ENCODE measurements at places on chromosomes 4 and X. TPM values are rescaled to one million over a fixed set of nuclear protein-coding genes. Genes with fewer than 3 reads are reported as not detected.

The EMCN gene
- 31.8 TPM for total RNA-seq

The FAM199X gene
- 9.0 TPM for total RNA-seq

The CXCL11 gene
- total RNA-seq: not detected

DNA sequence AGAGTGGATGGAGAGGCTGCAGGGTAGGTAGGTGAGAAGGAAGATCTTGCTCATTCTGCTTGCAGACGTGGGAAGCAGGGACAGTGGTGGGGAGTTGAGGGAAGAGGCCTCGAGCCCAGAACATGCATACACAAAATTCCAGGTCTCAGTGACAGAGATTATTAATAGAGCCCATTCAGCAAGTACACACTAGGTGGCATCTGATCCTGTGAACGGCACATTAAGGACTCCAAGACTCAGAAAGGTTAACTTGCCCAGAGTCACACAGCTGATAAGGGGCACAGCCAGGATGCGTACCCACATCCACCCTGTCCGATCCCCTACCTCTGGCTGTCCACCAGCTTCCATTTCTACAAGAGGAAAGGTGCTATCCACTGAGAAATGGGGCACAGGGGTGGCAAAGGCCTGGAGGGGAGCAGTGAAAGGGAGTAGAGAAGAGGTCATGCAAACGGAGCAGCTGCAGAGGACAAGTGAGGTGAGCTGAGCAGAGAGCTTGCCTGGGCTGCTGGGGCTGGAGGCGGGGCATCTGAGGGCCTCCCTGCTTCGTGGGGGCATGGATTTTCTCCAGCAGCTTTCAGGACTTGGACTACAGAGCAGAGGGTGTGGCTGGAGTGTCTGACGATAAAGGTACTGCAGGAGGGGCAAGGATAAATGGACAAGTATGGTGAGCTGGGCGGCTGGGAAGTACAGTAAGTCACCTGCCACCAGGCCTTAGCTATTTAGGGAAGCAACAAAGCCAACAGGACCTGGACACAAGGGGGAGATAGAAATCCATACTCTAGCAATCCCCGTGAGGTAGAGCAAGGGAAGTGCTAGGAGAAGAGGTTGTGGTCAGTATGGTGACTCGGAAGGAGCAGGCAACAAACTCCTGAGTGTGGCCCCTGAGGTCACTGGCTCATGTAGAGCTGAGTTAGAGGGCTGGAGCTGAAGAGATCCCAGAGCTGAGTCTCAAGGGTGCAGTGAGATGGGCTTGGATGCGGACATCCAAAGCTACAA lies 11.2 kb downstream of the IDS start:
- peak; percentile 54 for DNase-seq

GRCh38 chr4:169342159-169342860 lies 71.6 kb upstream of the SH3RF1 start:
- DNase-seq: no peak

- no peak for DNase-seq
These were observed 137.4 kb upstream of the AGA start for GRCh38 chr4:177579649-177580048.

Data from Right ventricle myocardium superior (tissue), 1 donor.